Stimulated activated naive CD4-positive, alpha-beta T cell (primary cell): ENCODE measurements at places on chromosomes 1 and 21.

- DNase-seq: no peak
These were observed 141.0 kb downstream of the MAGI3 start for GRCh38 chr1:113531321-113531720.

GRCh38 chr1:204725821-204726448 lies 40.4 kb upstream of the LRRN2 start:
- no peak for DNase-seq

DNA sequence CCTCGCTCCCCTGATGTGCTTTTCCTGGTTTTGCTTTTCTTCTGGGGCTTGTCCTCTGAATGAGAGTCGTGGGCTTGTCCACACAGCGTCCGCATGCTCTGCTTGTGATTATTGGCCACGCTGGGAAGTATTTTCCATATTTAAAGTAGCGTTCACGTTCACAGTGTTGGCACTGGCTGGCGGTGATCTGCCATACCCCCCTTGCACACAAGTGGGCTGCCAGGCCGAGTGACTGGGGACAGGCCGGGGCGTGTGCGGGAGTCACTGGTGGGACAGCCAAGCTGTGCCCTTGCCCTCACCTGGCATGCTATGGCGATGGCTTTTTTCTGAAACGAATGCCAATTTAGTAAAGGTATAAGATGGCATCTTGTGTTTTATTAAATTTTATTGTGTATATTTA lies 32.8 kb downstream of the SLC37A1 start:
- no peak for DNase-seq

- no peak for DNase-seq
These were observed 4.4 kb downstream of the PIGR start for GRCh38 chr1:206941766-206942418.

DNA sequence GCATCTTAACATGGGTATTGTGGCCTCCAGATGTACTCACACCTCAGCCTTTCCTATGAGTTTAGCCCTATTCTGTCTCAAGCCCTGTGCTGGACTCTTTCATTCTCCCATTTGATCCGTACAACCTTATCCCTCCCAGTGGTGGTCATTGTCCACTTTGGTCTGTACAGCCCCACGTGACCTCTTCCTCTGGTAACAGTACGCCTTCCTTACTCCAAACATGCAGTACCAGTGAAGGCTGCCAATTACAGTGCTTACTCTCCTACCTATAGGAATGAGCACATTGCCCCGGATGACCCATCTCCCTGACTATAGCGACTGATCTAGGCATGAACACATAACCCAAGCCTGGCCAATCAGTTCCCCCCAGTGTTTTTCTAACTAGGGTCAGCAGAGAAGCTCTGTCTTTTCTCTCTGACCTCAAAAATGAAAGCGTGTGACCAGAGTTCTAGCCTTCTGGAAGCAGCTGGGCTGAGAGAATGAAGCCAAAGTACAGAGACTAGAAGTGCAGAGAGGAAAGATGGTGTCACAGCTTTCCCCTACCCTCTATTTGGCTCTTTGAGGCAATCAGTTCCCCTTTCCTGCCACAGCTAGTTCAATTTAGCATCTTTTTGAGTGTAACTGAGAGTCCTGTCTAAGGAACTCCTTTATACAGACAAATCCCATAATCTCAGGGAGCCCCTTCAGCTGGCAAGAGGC lies 9.9 kb upstream of the QSOX1 start:
- DNase-seq: no peak

DNA sequence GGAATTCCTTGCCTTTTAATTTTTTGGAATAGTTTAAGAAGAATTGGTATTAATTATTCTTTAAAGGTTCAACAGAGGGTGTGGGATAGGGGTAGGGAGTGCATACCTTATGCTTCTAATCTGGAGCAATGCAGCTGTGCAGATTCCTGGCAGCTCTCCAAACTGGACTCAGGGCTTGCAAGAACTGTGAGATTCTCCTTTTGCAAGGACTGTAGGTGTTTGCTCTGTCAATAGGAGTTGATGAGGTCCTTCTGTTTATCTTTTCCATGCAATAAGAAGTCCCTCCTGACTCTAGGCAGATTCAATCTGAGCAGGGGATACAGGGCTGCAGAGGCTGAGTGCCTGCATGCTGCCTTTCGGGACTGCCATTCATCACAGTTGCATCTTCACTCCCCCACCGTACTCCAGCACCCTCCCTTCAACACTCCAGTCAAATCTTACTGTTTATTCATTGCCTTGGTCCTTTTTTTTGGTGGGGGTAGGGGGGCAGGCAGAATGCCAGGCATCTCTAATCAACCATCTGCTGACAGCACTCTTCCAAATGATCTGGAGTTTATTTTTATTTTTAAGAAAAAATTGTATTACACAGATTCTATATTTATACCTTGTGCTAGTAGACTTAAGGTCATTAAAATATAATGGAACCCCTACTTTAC lies 122.3 kb downstream of the DISC1 start:
- DNase-seq: no peak

GRCh38 chr21:43702785-43703034 lies 16.2 kb upstream of the PDXK start:
- no peak for DNase-seq

- DNase-seq: no peak
These were observed 100.7 kb upstream of the SPATA6 start for GRCh38 chr1:48572646-48573258.

- no peak for DNase-seq
These were observed 47.5 kb upstream of the PWP2 start for GRCh38 chr21:44059710-44060109.

- no peak for DNase-seq
These were observed 21.1 kb downstream of the TBX19 start for GRCh38 chr1:168301664-168302320.
